ENCODE measurements at places on chromosomes 1 and 21.

- no peak for DNase-seq
Observed at GRCh38 chr1:66168948-66169671, 364.8 kb upstream of the SGIP1 start.

DNA sequence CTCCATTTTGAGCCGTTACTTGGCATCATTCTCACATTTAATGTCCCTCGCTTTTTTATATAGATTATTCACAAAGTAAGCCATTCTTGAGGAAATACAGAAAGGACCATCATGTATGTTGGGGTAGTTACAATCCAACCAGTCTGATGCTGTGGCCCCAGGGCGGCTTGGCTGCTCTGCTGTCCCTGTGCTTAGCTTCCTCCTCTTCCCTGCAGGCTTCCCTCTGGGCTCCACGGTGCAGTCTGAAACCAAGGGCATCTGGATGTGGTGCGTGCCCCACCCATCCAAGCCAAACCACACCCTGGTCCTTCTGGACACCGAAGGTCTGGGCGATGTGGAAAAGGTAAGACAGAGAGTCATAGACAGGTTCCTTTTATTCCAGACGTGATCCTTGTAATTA, 5.5 kb downstream of the GBP6 start:
- DNase-seq: no peak

GRCh38 chr21:29334717-29335428, 36.2 kb downstream of the BACH1 start:
- no peak for DNase-seq

DNA sequence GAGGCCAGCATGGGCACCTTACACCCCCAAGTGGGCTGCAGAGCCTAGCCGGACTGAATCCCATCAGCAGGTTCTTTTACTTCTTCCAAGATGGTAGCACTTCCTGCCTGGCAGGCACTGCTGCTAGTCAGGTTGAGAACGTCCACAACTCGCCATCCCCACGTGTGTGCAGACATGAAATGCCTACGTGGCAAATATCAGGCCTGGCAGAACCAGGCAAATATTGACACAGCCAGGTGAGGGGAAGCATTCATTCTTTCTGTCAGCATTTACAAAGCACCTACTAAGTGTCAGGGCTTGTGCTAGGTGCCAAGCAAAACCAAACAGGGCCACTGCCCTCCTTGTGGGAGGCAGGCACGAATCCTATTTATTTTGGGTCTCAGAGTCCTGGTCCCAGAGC, 52.3 kb upstream of the SIM2 start:
- DNase-seq: no peak

GRCh38 chr1:62213075-62213914, 18.6 kb downstream of the L1TD1 start:
- no peak for DNase-seq

GRCh38 chr1:90862782-90863181, 145.7 kb upstream of the BARHL2 start:
- DNase-seq: no peak

DNA sequence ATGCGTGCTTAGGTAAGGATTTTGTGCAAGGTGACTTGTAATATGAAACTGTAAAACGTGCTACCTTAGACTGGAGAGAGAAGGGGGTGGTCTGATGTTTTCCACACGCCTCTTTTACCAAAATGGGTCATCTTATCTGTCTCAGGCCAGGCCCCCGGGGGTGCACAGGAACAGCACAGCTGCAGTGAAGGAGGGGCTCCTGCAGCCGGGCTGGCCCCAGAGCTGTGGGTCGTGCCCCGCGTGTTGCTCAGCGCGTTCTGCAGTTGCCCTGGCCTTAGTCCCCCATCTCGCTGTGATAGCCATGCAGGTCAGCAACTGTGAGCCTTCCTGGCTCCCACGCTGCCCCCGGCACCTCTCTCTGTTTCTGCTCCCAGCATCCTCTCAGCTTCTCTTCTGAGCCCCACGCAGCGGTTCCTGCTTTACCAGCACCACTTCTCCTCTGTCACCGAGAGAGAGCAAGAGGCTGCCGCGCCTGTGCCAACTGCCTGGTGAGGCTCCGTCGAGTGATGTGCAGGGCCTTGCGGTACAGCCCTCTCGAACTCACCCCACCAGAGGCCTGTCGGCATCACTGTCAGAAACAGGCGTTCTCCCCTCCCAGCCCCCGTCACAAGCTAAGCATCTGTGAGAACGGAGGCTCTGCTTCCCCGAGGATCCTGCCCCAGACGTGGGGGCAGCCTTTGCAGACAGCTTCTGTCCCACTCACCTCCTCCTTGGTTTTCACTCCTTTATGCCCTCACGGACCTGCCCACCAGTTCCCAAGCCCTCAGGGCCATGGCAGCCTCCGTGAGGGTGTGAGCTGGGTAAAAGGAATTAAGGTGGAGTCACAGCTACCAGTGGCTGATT, 73.3 kb downstream of the ADARB1 start:
- DNase-seq: no peak

GRCh38 chr1:172322219-172323061, 98.0 kb upstream of the C1orf105 start:
- peak; percentile 87 for DNase-seq

DNA sequence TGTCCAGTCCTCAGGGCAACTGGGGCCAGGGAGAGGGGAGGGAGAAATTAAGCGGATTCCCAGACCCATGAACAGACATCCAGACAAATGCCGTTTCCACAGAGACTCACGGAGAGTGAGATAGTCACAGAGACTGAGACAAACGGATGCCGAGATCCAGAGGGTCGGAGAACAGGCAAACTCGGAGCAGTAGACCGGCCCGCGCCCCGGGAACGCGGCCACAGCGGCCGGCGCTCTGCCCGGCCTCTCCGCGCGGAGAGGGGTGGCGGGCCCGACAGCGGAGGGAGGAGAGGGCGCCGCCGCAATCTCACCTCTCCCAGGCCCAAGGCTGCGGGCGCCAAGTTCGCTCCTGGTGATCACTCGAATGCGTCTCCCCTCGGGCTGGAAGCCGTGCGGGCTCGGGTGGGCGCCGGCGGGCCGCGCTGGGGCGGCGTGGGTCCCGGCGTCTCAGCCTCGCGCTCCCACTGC, 831 bp upstream of the FOXD2 start:
- no peak for DNase-seq

DNA sequence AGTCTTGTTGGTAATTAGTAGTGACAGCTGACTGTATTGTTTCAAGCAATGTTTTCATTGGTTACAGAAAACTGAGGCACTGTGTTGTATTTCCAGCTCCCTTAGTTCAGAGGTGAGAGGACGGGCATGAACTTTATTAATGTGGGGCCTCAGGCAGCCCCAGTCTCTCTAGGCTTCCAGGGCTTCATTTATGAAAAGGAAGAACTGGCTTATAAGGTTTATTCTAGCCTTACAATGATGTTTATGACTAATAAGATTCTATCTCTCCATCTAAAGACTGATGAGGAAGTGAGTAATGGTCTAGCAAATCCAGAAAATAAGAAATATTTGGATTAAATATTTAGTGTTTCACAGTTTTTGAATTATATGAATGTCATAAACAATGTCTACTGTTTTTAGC, 41.5 kb downstream of the CBS start:
- no peak for DNase-seq

GRCh38 chr1:52574594-52574993, 21.7 kb upstream of the TUT4 start:
- peak; percentile 94 for DNase-seq

- DNase-seq: peak; percentile 54
Observed at GRCh38 chr1:32266921-32267591, 16.0 kb downstream of the LCK start.

DNA sequence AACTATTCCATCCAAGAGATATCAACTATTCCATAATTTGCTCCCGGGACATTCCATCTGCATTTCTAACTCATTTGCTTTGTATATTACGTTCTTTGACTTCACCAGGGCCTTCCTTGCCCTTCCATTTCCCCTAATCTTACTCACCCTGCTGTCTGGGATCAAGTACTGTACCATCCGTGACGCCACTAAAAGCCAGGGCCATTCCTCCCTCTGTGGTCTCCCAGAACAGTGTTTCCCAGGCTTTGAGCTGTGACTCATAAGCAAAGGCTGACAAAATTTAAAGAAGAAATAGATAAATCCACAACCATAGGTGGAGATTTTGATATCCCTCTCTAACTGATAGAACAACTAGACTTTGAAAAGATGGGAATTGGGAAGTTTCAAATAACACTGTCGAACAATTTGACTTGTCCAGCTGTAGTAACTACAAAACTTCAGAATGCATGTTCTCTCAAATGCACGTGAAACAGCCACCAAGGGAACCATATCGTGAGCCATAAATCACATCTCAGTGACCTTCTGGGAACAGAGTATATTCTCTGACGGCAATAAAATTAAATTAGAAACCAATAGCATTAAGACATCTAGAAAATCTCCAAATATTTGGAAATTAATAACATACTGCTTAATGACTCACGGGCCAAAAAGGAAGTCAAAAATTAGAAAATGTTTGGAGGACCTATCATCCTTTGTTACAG, 501.0 kb downstream of the SETD4 start:
- peak; percentile 51 for DNase-seq

DNA sequence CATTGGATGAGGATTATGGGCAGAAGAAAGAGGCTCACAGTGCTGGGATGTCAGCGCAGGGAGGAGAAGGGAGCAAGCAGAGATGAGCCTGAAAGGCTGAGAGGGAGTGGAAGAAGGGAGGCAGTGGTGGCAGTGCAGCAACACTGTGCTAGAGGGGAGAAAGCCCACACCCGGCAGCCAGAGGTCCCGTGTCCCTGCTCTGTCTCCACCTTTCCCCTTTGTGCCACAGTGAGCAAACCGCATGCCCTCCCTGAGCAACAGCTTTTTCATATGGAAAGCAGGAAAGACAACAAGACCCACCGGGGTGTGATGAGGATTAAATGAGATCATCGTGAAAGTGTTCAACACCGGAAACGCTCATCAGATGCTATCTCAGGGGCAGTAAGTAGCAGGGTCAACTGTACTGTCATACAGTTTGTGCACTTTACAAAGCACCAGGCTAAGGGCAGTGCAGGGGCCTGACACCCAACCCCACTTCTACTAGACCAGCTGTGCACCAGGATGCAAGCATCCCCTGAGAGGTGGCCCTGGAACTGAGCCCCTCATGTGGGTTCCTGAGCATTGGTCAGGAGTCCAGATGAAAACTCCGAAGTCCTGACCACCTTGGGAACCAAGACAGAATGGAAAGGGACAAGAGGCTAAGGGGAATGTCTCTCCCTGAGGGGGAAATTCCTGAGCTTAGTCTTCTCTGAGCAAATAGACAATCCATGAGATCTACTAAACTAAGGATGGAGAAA, 9.1 kb downstream of the NHLH1 start:
- DNase-seq: no peak

- DNase-seq: peak; percentile 84
Observed at GRCh38 chr1:54715493-54716298, at the start of gene TTC4. TSS of gene TTC4 (plus strand) at chr1:54715861. CDS start at chr1:54715909, 48 bp downstream.

DNA sequence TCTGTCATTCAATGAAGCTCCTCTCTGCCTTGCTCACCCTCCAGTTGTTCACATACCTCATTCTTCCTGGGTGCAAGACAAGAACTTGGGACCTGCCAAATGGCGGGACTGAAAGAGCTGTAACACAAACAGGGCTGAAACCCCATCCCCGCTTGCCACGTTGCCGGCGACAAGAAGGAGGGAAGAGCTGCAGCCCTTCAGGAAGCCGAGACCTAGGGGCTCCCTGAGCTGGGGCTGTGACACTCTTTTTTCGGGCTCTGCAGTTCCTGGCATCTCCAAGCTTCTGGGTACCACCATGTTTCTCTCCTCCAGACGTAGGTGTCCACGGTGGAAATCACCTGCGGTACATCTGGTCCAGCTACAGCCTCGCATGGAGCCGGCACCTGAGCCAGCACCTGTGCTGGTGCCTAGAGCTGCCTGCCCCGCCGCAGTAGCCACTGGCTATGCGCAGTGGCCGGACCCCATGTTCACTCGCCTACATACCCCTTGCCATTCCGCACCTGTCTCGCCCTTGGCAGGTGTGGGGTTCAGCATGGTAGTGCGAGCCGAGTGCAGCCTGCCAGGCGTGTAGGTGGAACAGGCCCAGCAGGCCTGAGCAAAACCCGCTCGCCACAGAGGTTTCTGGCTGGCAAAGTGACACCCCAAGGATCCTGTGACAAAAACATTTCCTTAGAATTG, 367.0 kb upstream of the NEGR1 start:
- no peak for DNase-seq

GRCh38 chr1:175604039-175604941, 139.1 kb downstream of the TNR start:
- no peak for DNase-seq

- DNase-seq: no peak
Observed at GRCh38 chr1:175841738-175842187, 98.4 kb upstream of the TNR start.

DNA sequence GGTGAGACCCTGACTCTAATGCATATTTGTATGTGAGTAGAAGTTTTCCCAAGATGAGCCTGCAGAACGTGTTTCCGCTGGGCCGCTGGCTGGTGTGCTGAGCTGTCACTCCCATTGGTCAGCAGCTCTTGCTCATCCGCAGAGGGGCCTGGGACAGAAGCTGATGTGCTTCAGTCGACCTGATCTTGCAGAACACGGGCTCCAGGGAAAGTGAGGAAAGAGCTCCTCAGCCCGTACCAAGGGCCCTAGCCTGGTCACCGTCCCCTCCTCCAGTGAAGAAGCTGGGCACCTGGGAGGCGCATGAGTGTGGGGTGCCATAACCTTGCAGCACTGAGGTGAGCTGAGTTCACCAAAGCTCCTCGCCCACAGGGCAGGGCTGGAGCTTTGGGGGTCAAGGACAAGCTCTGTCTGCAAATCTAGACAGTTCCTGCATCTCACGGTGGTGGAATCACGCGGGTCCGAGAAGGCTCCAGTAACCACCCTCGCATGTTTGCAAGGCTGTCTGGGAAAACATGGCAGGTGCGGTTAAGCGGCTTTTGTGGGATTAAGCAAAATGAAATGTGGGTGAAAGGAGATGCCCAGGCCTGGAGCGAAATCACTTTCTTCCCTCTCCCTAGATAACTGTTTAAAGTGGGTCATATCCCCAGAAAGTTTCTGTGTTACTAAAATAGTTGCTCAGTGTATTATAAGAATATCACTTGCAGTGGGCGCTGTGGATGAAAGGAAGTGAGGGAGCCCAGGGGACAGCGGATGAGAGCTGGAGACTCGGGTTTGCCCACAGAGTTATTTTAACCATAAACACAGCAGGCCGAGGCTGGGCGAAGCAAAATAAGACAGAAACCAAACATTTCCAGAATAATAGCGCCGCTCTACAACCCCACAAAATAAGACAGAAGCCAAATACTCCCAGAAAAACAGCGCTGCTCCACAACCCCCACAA, 33.1 kb upstream of the LRRC3 start:
- DNase-seq: no peak

- no peak for DNase-seq
Observed at GRCh38 chr1:200153277-200154055, 126.0 kb downstream of the NR5A2 start.

DNA sequence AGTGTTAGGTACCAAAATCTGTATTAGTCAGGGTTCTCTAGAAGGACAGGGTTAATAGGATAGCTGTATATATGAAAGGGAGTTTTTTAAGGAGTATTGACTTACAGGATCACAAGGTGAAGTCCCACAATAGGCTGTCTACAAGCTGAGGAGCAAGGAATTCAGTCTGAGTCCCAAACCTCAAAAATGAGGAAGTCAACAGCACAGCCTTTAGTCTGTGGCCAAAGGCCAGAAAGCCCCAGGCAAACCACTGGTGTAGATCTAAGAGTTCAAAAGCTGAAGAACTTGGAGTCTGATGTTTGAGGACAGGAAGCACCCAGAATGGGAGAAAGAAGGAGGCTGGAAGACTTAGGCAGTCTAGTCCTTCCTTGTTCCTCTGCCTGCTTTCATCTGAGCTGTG, 487.5 kb upstream of the CHRM3 start:
- DNase-seq: no peak

- DNase-seq: no peak
Observed at GRCh38 chr1:82153272-82153629, 352.5 kb downstream of the ADGRL2 start.

GRCh38 chr1:62723883-62724282, 35.7 kb upstream of the DOCK7 start:
- no peak for DNase-seq
